ENCODE measurements at places on chromosomes 6 and 20. TPM values are rescaled to one million over a fixed set of nuclear protein-coding genes. Genes with fewer than 3 reads are reported as not detected.

DNA sequence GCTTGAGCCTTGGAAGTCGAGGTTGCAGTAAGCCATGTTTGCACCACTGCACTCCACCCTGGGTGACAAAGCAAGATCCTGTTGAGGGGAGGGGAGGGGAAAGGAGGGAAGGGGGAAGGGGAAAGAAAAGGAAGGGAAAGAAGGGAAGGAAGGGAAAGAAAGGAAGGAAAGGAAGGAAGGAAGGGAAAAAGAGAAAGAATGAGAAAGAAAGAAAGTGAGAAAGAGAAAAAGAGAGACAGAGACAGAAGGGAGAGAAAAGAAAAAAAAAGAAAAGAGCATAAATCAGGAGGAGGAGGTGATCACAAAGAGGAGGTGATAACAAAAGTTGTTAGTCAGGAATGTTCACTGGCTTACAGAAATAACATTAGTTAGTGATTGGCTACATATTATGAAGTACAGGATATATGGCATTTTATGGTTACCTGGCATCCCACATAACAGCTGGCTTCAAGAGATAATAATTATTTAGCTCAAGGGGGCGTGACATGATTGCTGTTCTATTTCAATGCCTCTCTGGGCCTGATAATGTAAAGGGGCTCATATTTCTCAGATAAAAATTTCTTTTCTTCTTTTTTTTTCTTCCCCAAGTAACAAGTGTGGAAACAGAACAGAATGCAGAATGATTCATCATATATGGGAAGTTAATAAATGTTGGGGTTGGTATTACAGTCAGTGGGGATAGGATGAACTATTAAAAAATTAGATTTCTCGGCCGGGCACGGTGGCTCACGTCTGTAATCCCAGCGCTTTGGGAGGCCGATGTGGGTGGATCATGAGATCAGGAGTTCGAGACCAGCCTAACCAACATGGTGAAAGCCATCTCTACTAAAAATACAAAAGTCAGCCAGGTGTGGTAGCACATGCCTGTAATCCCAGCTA lies 27.1 kb downstream of the SAMHD1 start:
- DNase-seq: peak; percentile 52
- no peak overlapping the region for H3K4me3 ChIP-seq
- peak overlapping the region; percentile 24 for H3K27ac ChIP-seq
- no peaks in the 10 kb centered on the region for H3K27me3 ChIP-seq
- H3K36me3 ChIP-seq: peaks cover 6% of the 10 kb centered on the region
- H3K4me1 ChIP-seq: peaks cover 10% of the 10 kb centered on the region

GRCh38 chr6:82569022-82569421 lies 205.4 kb downstream of the TPBG start:
- no peak overlapping the region for H3K4me3 ChIP-seq
- H3K4me1 ChIP-seq: no peaks in the 10 kb centered on the region
- DNase-seq: no peak
- H3K36me3 ChIP-seq: no peaks in the 10 kb centered on the region

DNA sequence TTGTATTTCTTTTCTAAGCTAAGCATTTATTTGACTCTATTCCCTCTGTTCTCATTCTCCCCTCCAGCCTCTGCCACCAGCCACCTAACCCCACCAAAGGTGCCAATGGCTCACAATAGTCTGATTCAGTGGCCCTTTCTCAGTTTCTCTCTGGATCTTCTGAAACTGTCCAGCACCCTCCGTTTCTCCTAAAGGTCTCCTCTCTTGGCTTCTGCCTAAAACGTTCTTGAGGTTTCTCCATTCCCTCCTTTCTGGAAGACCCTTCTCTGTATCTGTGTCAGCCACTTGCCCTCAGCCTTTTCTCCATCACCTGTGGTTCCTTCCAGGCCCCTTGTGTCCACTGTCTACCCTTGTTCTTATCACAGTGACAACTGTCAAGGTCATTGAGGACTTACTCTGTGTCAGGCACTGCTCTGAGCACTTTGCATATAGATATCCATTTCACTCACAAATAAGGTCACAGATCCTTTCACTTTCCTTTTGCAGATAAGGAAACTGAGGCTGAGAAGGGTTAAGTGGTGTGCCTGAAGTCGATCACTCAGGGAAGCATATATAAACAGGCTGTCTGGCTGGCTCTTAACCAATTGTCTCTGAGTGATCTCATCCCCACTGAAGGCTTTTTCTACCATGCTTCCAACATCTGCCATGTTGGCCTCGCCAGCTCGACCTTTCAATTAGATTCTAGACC lies 48.1 kb downstream of the FOXA2 start:
- DNase-seq: no peak
- no peak overlapping the region for H3K4me3 ChIP-seq
- H3K4me1 ChIP-seq: no peaks in the 10 kb centered on the region
- H3K36me3 ChIP-seq: no peaks in the 10 kb centered on the region
- no peak overlapping the region for H3K27ac ChIP-seq

DNA sequence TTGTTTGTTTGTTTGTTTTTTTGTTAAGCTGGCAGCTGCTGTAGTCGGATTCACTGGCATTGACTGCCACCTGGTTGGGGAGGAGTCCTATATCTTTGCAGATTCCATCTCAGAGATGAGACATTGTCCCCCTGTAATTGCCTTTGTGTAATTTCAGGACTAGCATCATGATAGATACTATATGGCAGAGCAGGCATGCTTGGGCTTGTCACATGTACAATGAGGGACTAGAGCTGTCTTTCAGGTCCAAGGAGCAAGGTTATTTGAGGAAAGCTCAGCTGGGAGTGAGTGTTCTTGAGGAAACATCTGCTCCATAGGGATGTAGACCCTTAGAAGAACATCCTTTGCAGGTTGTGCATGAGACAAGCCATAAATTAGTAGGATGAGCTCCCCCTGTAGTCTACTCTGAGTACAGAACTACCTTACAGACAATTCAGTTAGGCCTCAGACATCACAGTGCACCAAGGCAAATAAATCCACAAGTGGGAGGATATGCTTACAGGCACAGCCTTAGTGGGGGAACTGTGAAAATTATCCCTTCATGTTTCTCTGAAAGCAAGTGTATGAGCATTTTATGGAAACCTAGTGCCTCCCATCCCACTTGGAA lies 62.1 kb downstream of the BMP2 start:
- H3K27ac ChIP-seq: no peak overlapping the region
- H3K27me3 ChIP-seq: no peaks in the 10 kb centered on the region
- H3K36me3 ChIP-seq: no peaks in the 10 kb centered on the region
- DNase-seq: no peak
- no peak overlapping the region for H3K4me3 ChIP-seq

The BTBD3 gene
- 9.5 TPM for total RNA-seq

- H3K36me3 ChIP-seq: no peaks in the 10 kb centered on the region
- H3K4me1 ChIP-seq: no peaks in the 10 kb centered on the region
- DNase-seq: no peak
- peaks cover 8% of the 10 kb centered on the region for H3K27me3 ChIP-seq
These were observed 119.7 kb downstream of the ALDH8A1 start for GRCh38 chr6:134830194-134830593.

- no peak overlapping the region for H3K27ac ChIP-seq
- H3K4me1 ChIP-seq: no peaks in the 10 kb centered on the region
These were observed 10.7 kb downstream of the NEDD9 start for GRCh38 chr6:11221623-11222384.

The EGFL8 gene
- total RNA-seq: 21.7 TPM

The CENPW gene
- 104 TPM for total RNA-seq

The SYNDIG1 gene
- total RNA-seq: not detected

- no peaks in the 10 kb centered on the region for H3K4me1 ChIP-seq
- H3K27me3 ChIP-seq: no peaks in the 10 kb centered on the region
- H3K36me3 ChIP-seq: no peaks in the 10 kb centered on the region
- no peak for DNase-seq
- H3K4me3 ChIP-seq: no peak overlapping the region
- H3K27ac ChIP-seq: no peak overlapping the region
These were observed 359.1 kb downstream of the SAMD5 start for GRCh38 chr6:147867433-147868226.

DNA sequence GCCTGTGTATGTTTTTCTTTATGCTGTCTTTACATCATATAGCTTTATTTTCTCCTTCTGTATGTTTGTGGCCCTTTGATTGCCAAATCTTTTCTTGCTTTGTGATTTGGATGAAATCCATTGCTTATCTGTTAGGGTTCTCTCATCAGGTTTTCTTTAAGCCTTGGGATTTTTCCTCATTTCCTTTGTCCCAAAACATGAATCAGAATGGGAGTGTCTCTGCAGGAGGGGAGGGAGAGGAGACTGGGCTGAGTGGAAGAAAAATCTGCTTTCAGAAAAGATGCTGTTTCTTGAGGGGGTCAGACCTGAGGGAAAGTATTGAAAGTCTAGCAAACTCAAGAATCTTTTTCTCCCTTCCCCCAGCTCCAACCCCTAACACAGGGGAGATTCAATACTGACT lies 758.0 kb upstream of the MMS22L start:
- no peaks in the 10 kb centered on the region for H3K4me1 ChIP-seq
- no peaks in the 10 kb centered on the region for H3K36me3 ChIP-seq
- no peak overlapping the region for H3K4me3 ChIP-seq
- no peaks in the 10 kb centered on the region for H3K27me3 ChIP-seq

DNA sequence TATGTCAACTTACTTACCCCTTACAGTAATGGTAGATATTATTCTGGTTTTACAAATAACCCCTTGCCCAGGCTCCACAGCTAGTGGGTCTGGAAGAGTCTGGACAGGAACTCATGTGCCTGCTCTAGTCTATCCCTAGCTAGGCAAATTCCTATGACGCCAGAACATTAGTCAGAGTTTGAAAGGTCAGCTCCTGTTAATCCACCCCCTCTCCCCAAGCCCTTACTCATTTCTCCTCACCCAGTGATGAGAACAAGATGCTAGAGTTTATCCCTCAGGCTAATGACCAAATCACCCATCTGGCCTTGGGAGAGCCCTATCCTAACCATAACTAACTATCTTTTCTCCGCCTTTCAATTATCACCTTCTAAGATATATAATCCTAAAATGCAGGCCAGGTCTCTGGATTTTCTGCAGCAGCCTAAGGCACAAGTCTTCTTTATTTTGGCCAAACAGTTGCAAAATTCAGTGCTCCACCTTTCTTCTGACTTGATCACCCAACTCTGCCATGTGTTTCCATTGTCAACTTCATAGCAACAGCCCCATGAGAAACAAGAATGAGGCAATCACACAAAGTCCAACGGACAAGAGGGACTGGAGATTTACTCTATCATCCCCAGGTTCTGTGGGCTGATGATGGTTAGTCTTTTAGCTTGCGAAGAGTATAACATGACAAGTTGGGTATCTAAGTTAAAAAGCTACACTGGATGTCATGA lies 113.3 kb downstream of the TASP1 start:
- H3K36me3 ChIP-seq: peaks cover 5% of the 10 kb centered on the region
- no peak overlapping the region for H3K4me3 ChIP-seq
- H3K27ac ChIP-seq: no peak overlapping the region
- DNase-seq: no peak

The IL17A gene
- not detected for total RNA-seq

GRCh38 chr6:56955171-56956155 lies 556 bp downstream of the BEND6 start:
- DNase-seq: peak; percentile 87
- H3K27me3 ChIP-seq: no peaks in the 10 kb centered on the region
- H3K36me3 ChIP-seq: peaks cover 5% of the 10 kb centered on the region
- peak overlapping the region; percentile 72 for H3K27ac ChIP-seq
- peak overlapping the region; percentile 69 for H3K4me3 ChIP-seq
- peaks cover 13% of the 10 kb centered on the region for H3K4me1 ChIP-seq

DNA sequence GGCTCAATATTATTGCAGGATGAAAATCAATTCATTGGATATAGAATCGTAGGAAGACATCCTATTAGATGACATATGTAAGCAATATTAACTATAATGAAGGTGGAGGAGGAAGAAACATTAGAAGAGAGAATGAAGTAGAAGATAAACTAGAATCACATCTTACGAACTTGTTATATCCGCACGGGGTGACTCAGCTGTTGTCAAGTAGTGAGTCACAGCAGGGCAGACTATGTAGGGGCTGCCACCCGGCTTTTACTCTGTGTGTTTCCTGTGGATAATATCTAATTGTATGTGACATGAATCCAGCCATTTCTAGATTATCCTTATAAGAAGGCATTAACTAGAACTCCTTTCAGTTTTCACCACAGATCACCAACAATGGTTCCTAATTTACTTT lies 520.2 kb downstream of the DOK5 start:
- no peaks in the 10 kb centered on the region for H3K27me3 ChIP-seq
- H3K4me3 ChIP-seq: no peak overlapping the region
- no peaks in the 10 kb centered on the region for H3K4me1 ChIP-seq
- no peak overlapping the region for H3K27ac ChIP-seq
- no peak for DNase-seq

DNA sequence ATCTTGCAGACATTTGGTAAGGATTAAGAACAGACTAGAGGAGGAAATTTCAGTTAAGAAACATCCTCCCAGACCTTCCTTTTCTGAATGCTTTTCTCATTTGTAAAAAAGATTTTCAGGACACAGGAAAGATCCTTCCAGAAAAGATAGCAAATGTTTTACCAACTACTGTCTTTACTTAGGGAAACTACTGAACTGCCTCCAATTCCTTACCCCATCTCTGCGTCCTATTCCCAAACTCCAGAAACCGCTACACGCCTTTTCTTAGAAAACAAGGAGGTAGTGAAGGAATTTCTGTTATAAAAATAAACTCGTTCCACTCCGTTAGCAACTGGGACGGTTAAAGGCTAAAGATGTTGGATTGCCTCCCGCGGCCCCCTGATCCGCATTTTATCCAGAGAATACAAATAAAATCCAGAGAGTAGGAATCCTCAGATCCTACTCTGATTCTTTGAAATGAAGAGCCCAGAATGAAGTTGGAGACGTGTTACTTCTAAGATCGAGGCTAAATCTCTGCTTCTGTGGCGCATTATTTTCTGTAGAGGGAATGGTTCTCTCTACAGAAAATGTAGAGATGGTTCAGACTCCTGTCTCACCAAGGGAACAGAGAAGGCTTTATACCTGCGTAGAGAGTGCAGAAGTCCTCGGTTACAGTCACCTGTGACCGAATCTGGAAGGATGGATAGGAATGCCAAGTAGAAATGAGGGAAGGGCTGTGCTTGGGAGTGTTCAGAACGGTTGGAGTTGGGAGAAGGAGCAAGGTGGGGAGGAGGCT lies 133.0 kb downstream of the GPX5 start:
- H3K4me1 ChIP-seq: peaks cover 7% of the 10 kb centered on the region
- no peak overlapping the region for H3K27ac ChIP-seq
- no peaks in the 10 kb centered on the region for H3K27me3 ChIP-seq
- no peaks in the 10 kb centered on the region for H3K36me3 ChIP-seq
- H3K4me3 ChIP-seq: 0 out of 2 replicates have a peak overlapping the region, but pooled peaks have one; percentile 0

GRCh38 chr6:56899753-56900152 lies 55.2 kb upstream of the BEND6 start:
- H3K27me3 ChIP-seq: no peaks in the 10 kb centered on the region
- no peak overlapping the region for H3K27ac ChIP-seq
- no peak for DNase-seq

DNA sequence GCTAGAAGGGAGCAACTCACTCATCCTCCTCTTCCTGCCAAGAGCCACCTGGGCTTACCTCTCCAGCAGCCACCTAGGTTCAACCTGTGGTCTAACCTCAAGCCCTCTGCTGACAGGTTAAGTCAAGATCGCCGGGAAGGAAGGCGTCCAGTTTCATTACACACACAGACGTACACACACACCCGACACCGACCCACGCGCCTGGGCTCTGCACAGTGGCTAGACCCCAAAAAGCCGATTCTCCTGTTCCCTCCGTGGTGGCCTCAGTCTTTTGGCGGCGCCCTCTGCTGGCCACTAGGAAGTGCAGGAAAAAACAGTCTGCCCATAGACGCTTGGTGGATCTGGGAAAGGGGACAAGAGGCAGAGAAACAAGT lies 52.8 kb downstream of the MRPL14 start:
- H3K4me1 ChIP-seq: peaks cover 53% of the 10 kb centered on the region
- no peaks in the 10 kb centered on the region for H3K27me3 ChIP-seq
- H3K4me3 ChIP-seq: peak overlapping the region; percentile 22
- DNase-seq: peak; percentile 81

The MEP1A gene
- total RNA-seq: not detected

The OR2B2 gene
- not detected for total RNA-seq

GRCh38 chr6:82084324-82084920 lies 163.1 kb downstream of the IBTK start:
- no peaks in the 10 kb centered on the region for H3K4me1 ChIP-seq
- H3K27me3 ChIP-seq: no peaks in the 10 kb centered on the region
- H3K4me3 ChIP-seq: no peak overlapping the region
- no peaks in the 10 kb centered on the region for H3K36me3 ChIP-seq
